ENCODE measurements at places on chromosomes 16 and 17. TPM values are rescaled to one million over a fixed set of nuclear protein-coding genes. Genes with fewer than 3 reads are reported as not detected.

Gene AXIN2
- 0.29 TPM for total RNA-seq

GRCh38 chr16:67278773-67279295 lies 498 bp upstream of the PLEKHG4 start:
- no peak for DNase-seq

DNA sequence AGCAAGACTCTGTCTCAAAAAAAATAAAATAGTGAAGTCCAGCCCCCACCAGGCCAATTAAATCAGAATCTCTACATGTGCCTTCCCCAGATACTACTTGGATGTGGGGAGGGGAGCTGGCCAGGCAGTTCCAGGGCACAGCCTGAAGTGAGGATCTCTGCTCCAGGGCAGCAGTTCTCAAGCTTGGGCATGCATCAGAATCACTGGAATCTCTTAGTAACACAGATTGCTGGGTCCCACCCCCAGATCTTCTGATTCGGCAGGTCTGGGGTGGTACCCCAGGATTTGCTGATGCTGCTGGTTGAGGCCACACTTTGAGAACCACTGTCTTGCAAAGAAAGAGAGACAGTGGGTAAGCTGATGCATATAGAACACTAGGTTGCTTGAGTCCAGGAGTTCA lies 8.3 kb upstream of the CDH5 start:
- DNase-seq: no peak

- DNase-seq: no peak
Observed at GRCh38 chr17:57257195-57257894, 1.0 kb downstream of the MSI2 start.

GRCh38 chr17:17713839-17714238 lies 32.6 kb downstream of the RAI1 start:
- DNase-seq: peak; percentile 67

DNA sequence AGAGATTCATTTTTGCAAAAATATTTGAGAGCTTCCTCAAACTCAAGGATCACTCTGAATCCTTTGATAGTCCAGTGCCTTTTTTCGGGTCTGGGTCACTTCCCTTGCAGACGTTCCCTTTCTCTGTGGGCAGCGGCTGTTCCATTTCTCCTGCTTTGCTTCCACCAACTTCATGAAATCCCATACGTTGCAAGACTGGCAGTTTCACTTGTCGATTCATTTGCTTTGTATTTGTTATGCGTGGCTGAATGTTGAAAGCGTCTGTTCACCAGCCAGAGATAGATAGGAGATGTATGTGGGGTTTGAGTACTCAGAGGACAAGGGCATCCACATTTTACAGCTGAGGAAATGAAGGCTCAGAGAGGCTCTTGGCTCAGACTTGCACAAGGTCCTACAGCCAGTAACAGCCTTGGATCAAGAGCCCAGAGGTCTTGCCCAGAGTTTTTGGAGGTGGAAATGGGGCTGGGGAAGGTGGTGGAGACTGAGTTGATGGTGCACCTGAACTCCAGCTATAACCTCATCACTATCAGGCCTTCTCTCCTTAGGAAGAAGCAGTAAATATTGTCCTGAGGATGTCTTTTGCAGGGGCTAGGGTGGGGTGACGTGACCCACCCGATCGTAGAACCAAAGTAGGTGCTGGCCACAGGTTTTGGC lies 1.3 kb upstream of the CCDC102A start:
- no peak for DNase-seq

DNA sequence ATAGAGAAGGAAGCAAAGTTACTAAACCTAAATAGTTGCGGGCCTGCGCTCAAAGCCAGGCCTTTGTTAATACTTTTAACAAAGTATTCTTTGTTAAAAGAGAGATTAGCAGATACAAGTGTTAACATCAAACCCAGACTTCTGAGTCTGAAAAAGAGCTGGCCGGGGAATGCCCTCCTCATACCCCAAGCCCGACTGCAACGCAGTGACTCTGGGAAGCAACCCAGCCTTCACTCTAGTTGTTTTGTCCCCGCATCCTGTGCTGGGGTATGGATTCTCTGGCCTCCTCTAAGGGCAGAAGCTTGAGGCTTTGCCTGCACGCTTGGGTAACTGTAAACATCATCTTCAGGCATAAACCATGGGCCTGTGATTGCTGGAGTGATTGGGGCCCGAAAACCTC lies 48.3 kb downstream of the ADCY7 start:
- DNase-seq: no peak

DNA sequence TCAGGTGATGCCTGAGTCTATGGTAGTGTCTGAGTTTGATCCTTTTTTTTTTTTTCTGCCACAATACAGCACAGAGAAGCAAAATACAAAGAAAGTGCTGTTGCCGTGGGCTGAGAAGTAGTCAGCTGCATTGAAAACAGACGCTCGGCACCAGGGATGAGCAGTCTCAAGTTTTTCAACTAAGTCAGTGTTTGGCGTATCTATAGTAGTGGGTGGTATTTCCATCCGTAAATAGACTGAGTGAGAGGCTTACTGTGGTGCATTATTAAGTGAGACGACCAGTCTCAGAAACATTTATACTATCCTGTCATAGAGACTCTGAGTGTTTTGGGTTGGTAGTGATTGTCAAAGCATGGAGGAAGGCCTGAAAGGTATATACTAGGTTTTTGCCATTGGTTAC lies 221.3 kb downstream of the SNX29 start:
- DNase-seq: no peak

- DNase-seq: no peak
Observed at GRCh38 chr17:55842405-55843158, 91.7 kb downstream of the PCTP start.

- no peak for DNase-seq
Observed at GRCh38 chr16:22213236-22213635, 7.2 kb downstream of the EEF2K start.

GRCh38 chr17:47209499-47209898 lies 351 bp downstream of the MYL4 start:
- no peak for DNase-seq

Gene FAM83G
- total RNA-seq: 20.9 TPM

GRCh38 chr17:82972836-82973372 lies 106.5 kb upstream of the METRNL start:
- no peak for DNase-seq

Gene FBXW10B
- total RNA-seq: 0.33 TPM

DNA sequence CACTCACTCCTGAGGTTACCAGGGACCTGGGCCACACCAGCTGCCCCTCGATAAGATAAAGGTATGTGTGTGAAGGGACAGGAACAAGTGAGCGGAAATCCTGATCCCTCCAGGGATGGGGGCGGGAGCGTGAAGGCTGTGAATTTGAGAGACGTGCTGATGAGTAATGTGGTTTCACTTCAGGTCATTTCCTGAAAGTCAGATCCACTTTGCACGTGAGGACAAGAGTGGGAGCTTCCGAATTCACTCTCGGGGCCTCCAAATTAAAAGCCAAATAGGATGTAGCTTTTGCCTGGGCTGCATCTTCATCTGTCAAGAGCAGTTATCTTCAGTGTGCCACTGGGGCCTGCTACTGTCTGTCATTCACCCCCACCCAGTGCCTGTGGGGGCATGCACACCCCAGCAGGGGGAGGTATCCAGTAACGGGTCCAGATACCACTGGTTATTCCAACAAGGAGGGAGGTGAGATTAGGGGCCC lies 87.4 kb upstream of the LHX1 start:
- peak; percentile 64 for DNase-seq

Gene CTF1
- 13.0 TPM for total RNA-seq

DNA sequence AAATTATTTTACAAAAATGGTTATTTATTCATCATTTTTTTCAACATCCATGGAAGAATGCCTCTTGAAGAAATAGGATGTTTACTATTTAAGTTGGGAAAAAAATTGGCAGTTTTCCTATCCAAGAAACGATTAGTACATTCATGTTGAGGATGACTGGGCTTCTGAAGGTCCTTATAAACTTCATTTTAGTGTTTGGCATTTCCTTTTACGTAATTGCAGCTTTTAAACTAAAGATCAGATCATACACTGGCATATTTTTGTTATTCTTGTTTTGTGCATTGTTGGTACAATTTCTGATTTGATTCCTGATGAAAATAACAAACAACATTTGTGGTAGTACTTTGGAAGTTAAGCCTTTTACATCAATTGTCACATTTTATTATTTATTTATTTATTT lies 11.5 kb downstream of the KCNJ16 start:
- no peak for DNase-seq

DNA sequence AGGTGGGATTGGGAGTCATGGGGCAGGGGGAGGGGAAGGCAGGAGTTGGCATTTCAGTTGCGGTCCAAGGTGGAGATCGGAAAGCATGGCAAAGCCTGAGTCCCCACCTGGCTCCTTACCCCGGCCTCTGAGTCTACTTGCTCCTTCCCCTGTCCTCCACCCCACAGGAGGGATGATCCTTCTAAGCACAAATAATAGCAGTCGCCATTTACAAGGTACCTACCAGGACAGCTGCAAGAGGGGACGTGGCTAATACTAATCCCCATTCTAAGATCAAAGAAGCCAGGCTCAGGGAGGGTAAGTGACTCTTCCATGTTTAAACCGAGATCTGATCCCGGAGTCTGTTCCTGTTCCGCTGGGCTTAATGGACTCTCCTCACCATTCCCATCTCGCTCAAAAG lies 396.3 kb downstream of the SLC39A11 start:
- DNase-seq: no peak

GRCh38 chr17:29722411-29723198 lies 99.9 kb upstream of the CORO6 start:
- no peak for DNase-seq

GRCh38 chr17:77332981-77333685 lies 192.4 kb downstream of the SEC14L1 start:
- DNase-seq: peak; percentile 93

GRCh38 chr17:45231481-45232116 lies 9.9 kb downstream of the FMNL1 start:
- DNase-seq: no peak

DNA sequence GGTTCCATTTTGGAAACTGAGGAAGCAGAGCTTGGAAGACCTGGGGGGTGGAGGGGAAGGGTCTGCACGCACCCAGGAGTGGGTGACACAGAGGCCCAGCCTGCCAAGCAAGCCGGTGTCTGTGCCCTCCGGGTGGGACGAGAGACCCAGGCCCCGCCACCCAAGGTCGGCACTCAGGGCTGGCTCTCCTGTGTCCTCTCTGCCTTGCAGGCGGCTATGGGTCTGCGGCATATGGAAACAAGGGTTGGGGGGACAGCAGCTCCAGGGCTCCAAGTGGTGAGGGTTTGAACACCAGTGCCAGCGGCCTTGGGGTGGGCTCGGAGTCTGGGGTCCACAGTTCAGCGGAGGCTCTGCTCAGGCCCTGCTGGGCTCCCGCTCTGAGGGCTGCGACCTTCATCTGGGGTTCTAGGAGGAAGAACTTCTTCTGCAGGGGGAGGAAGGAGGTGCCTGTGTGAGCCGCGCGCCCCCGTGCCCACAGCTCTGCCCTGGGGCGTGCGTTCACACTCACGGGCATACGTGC lies 4.6 kb upstream of the CD7 start:
- DNase-seq: no peak

Gene MLYCD
- 1.7 TPM for total RNA-seq

GRCh38 chr16:81818568-81818896 lies 39.4 kb downstream of the PLCG2 start:
- no peak for DNase-seq

GRCh38 chr17:45087504-45087975 lies 26.4 kb downstream of the NMT1 start:
- DNase-seq: no peak

- DNase-seq: peak; percentile 74
Observed at GRCh38 chr17:56099649-56100048, 53.6 kb upstream of the ANKFN1 start.

GRCh38 chr17:77841742-77842527 lies 116.6 kb upstream of the TNRC6C start:
- no peak for DNase-seq

DNA sequence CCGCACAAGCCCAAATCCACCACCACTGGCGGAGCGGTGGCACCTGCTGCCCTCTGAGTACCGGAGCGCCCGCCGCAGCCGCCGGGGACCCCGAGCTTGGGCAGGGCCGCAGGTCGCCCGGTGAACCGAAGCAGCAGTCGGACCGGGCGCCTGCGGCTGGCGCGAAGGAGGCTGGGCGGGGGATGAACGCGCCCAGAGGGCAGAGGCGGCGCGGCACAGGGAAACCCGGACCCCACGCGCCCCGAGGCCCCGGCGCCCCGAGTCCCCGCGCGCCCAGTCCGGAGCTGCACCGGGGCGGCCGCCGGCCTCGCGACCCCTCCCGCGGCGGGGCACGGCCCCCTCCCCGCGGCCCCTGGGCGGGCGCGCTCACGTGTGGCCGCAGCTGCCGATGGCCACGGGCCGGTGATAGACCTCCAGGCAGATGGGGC lies 393 bp downstream of the RNF166 start:
- no peak for DNase-seq

- no peak for DNase-seq
Observed at GRCh38 chr17:50052241-50052796, 3.6 kb upstream of the ITGA3 start.

GRCh38 chr17:66595893-66596292 lies 239.0 kb upstream of the CACNG5 start:
- DNase-seq: no peak

Gene CD300LB
- total RNA-seq: not detected
